ENCODE measurements at places on chromosomes 13 and 19.

DNA sequence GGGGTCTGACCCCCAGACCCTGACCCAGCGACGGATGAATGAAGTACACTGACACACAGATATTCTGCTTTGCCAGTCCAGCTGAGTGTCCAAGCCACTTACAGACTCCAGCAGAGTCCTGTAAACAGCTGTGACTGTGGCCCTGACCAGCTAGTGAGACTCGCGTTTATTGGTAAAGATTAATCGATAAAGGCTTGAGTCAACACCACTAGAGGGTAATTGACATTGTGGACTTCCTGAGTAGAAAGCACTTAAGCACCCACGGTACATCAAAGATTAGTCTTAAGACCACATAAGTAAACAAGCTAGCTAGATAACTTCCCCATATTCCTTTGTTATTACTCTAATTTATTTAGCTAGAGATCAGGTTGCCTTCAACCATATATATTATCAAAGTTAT lies 146.0 kb downstream of the OXGR1 start:
- DNase-seq = no peak

- no peak for DNase-seq
Measured at GRCh38 chr19:31548941-31549340, 199.7 kb upstream of the TSHZ3 start.

DNA sequence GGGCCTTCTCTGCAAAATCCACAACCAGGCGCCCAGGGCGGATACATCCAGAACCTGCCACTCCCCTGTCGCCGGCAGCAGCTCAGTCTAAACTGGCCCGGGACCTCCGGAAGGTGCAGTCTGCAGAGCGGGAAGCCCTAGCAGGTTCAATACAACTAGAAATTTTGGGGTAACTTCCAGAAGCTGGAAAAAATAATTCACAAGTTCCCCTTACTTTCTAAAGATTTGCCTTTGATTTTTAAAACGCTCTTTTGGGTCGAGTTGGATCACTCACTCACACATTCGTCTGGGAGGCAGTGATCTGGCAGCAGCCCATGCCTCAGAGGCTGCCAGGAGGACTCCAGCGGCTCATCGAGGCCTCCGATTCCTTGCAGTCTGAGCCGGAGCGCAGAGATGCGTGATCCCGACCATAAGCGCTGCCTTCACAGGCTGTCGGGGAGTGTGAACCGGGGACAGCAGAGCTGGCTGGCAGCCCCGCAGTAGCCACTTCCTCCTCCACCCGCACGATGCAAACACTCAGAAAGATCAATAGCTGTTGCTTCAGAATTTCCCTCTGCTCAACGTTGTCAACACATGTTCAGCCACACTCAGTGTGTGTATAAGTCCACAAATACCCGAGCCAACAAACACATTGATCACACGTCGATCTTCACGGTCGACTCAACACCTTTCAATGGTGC lies 35.6 kb upstream of the ZNF507 start:
- DNase-seq = no peak

GRCh38 chr13:20383058-20383457 lies 142.6 kb downstream of the CRYL1 start:
- no peak for DNase-seq

DNA sequence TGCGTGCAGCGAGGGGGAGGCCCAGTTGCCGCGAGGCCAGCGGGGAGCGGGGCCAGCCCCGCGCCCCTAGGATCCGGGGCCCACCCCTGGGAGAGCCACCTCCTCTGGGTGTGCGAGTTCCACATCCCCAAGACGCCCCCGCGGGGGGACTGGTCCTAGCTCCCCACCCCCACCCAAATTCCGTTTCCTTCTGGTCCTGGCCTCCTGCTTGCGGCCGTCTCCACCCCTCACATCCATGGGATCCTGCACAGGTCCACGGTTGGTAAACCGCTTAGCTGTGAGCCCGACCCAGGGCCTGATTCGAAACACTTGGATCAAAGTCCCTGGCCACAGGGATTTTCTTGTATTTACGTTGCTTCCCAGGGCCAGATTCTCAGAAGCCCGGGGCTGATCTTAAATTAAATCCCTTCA lies 324 bp upstream of the FBXO17 start:
- no peak for DNase-seq

DNA sequence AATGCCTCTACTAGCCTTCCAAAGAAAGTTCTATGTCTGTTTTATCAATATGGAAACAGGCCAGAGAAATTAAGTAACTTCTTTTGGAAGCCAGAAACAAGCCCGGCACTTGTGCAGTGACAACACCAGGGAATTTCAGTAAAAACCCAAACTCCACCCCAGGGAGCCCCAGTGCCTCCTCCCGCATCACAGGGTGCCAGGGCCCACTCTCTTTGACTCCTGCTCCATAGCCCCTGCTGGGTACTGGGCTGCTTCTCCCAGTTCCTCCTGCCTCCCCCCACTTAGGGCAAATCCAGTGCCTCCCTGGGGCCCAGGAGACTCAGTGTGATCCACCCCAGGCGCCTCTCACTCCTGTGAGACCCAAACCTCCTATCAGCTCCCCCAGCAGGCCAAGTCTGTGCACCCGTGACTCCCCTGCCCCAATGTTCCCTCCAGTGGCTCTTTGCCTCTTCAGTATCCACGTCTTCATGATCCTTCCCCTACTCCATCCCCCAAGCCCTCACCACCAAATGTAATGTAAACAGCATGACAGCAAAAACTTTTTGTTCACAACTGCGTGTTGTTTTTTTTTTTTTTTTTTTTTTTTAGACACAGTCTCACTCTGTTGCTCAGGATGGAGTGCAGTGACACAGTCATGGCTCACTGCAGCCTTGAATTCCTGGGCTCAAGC lies 2.3 kb upstream of the FFAR3 start:
- no peak for DNase-seq

DNA sequence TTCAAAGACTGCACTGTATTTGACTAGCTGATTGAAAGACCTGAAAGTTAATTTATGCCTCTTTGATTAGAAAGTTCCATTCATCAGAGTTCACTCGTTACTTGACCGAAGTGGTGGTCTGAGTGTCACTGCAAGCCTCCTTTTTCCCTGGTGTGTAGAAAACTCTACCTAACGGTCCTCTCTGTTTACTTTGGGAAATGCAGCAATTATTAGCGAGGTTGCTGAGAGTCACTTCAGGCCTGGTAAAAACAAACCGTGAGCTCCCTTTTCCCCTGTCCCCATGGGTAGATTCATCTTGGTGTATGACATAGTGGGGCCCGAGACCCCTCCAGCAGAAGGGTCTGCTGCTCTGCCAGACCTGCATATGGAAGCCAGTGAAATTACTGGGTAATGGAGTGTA lies 126.8 kb upstream of the RNF113B start:
- DNase-seq = no peak

Measured in stimulated activated CD4-positive, alpha-beta T cell treated with anti-CD3 and anti-CD28 coated beads, TNF-alpha, amount 100 ng/mL, for 24 hours (primary cell).